ENCODE measurements at places on chromosomes 16 and 17.

DNA sequence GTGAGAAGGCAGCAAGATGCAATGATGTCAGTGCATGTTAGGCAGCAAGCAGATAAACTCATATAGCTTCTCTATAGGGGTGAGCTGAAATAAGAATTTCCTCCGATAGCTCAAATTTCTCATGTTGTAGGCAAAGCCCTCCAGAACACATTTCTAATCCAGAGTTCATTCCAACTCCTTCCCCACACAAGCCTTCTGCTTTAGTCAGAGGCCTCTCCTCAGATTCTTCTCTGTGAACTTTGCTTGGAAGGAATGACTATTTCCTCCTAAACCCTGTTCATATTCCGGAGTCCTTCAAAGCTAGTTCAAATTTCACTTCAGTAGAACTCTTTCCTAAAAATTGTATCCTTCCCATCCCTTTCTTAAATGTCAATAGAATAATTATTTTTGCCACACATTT lies 144.8 kb downstream of the KCNJ2 start:
- DNase-seq = peak; percentile 21

GRCh38 chr16:12100124-12100647 lies 123.7 kb downstream of the SNX29 start:
- no peak for DNase-seq

- no peak for DNase-seq
Measured at GRCh38 chr16:68227850-68228553, 7.9 kb downstream of the ESRP2 start.

GRCh38 chr17:59425085-59425931 lies 93.9 kb downstream of the YPEL2 start:
- no peak for DNase-seq

- no peak for DNase-seq
Measured at GRCh38 chr16:29025735-29026134, 40.9 kb downstream of the LAT start.

- DNase-seq = no peak
Measured at GRCh38 chr17:79595921-79596320, 14.9 kb downstream of the RBFOX3 start.

- no peak for DNase-seq
Measured at GRCh38 chr16:66300037-66300436, 66.5 kb upstream of the CDH5 start.

- DNase-seq = no peak
Measured at GRCh38 chr16:8905168-8905762, 23.1 kb downstream of the LITAFD start.

DNA sequence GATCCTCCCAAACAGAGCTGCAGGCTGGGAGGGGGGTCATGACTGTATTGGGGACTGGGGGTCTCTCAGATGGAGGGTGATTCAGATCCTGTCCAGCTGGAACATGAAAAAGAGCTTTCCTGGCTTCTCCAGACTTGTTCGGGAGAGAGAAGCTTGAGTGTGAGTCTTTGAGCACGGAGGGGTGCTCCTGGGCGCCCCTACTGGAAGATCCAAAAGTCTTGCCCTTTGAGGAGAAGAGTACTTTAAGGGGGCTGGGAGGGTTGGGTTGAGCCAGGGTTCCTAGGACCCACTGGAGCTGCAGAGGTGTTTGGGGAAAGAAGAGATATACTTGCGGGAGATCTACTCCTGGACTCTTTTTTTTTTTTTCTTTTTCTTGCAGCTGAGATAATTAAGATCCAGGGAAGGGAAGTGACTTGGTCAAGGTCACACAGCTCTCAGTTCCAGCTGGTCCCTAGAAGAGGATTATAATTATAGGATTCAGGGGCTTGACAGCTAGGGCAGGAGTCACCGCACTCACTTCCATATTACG lies 8.4 kb downstream of the RARA start:
- peak; percentile 54 for DNase-seq

- no peak for DNase-seq
Measured at GRCh38 chr16:47198180-47198575, 54.4 kb upstream of the NETO2 start.

DNA sequence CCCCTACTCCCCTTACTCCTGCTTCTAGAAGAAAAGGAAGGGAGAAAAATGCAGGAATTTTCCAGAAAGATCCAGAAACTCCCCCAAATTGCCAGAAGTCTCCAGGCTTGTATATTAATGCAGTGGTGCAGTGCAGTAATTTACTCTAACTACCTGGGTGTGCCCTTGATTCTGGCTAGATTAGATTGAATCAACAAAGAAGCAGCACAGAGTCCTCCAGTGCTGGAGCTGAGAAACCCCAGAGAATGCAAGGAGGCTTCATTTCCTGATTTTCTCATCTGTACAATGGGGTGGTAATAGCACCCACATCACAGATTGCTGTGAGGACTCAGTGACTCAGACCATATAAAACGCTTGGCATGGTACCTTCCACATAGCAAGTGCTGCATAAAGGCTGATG lies 247.3 kb upstream of the RPL38 start:
- no peak for DNase-seq

GRCh38 chr17:45914047-45914717 lies 19.8 kb downstream of the MAPT start:
- no peak for DNase-seq

GRCh38 chr17:75031972-75032719 lies 14.6 kb downstream of the ATP5PD start:
- DNase-seq = peak; percentile 78

DNA sequence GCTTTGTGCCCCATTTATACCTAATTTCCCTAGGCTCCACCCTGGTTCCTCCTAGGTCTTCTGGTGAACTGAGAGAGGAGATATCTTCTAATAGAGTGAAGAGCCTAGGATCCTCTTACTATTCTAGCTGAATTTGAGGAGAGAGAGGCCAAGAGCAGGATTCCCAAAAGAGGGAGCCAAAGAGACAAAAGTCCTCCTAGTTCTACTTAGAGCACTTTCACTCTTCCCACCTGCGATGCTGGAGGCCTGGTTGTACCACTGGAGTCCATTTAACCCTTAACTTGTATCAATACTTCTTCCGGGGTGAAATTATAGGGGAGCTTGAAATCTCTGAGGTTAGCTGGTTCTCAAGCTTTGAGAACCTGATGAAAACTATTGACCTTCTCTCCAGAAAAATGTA lies 3.4 kb upstream of the SSH2 start:
- DNase-seq = no peak

DNA sequence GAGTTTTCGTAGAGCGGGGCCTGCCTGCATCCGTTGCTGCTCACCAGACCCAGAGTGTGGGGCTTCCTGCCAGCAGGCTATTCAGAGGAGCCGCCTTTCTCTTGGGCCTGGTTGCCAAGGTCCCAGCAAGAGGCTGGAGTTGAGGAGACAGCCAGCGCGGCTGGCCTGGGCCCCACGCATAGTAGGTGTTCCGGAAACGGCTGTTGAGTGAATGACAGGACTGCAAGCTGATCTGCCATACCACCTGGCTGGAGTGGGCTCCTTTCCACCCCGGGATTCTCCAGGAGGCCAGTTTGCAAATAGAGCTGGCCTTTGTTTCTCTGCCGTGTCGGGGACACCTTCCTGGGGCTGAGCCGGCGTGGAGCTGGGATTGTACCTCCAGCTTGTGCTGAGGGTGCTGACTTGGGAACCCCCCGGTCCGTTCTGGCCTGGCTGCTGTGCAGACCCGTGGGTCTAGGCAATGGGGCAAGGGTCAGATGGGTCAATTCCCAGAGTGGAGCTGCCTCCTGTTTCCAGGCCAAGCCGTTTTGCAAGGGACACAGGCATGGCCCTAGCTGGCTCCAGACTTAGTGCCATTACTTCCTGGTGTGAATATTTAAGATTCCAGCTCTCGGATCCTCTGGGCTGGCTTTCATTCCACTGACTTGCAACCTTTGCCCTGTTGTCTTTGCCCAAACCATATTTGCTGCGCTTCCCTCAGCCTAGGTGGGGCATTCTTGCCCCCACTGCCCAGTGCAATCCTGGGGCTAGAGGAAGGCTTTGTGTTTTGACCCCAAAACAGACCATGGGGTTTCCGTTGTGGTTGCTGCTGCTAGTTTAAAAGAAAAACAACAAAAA lies 68.8 kb downstream of the CMIP start:
- DNase-seq = no peak

DNA sequence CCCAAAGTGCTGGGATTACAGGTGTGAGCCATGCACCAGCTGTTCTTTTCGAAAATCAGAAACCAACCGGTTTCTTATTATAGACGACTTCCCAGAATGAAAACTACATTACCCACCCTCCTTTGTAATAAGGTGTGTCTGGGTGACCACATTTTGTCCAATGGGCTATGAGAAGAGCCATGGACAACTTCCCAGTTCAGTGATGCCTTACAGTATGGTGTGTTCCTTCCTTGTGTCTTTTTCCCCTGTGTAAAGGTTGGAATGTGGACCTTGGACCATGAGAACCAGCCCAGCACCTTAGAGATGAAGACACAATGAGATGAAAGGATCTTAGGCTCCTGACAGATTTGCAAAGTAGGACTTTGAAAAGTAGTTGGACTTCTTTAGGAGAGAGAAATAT lies 85.0 kb upstream of the ATF7IP2 start:
- no peak for DNase-seq

GRCh38 chr17:5942687-5943086 lies 127.5 kb upstream of the WSCD1 start:
- no peak for DNase-seq

GRCh38 chr16:89561142-89561883 lies 831 bp downstream of the RPL13 start:
- peak; percentile 19 for DNase-seq

DNA sequence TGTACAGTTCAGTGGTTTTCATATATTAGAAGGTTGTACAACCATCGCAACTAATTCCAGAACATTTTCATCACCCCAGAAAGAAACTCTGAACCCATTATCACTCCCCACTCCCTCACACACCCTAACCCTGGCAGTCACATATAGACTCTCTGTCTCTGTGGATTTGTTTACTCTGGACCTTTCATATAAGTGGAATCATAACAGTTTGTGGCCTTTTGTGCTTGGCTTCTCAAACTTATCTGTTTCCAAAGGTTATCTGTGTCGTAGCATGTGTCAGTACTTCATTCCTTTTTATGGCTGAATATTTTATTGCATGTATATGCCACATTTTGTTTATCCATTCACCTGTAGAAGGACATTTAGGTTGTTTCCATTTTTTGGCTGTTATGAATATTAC lies 12.4 kb downstream of the TENT4B start:
- DNase-seq = no peak

GRCh38 chr17:17730250-17730935 lies 49.1 kb downstream of the RAI1 start:
- no peak for DNase-seq

GRCh38 chr17:49972486-49973270 lies 3.7 kb downstream of the DLX4 start:
- DNase-seq = no peak

- no peak for DNase-seq
Measured at GRCh38 chr16:64012166-64012565, 1109.7 kb downstream of the CDH11 start.

GRCh38 chr17:10762037-10762436 lies 32.2 kb upstream of the TMEM220 start:
- no peak for DNase-seq

DNA sequence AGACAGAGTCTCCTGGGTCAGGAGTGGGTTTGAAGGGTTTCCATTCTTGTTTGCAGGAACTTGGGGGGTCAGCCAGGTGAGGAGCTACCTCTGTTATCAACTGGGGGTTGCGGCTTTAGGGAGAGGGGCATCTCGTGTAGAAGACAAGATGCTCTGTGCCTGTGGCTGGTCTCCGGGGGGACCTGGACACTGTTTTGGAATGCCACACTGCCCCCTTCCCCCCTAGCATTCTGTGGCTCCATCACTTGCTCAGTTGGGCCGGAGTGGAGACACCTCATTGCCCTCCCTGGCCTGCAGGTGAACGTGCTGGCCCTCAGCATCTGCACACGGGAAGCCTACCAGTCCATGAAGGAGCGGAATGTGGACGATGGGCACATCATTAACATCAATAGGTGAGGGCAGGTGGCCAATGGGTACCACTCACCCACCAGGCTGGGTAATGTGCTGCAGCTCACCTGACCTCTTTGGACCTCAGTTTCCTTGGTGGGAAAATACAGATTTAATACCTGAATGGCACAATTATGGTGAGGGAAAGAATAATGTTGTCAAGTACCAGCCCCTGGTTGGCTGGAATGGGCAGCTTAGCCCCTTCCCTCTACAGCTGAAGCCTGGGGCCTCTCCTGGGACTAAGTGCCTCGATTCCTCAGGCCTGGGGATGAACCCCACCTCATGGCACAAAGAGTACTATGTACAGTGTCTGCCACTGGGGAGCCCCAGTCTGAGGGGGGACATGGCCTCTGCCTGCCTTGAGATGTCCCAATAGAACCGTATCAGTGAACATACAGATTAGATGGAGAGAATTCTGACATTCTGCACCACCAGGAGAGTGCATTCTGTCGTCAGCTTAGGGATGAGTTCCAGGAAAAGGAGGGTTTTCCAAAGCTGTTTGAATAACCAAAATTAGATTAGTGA lies 3.3 kb upstream of the MRM1 start:
- no peak for DNase-seq

- DNase-seq = no peak
Measured at GRCh38 chr16:3574195-3574594, 3.0 kb downstream of the NLRC3 start.

DNA sequence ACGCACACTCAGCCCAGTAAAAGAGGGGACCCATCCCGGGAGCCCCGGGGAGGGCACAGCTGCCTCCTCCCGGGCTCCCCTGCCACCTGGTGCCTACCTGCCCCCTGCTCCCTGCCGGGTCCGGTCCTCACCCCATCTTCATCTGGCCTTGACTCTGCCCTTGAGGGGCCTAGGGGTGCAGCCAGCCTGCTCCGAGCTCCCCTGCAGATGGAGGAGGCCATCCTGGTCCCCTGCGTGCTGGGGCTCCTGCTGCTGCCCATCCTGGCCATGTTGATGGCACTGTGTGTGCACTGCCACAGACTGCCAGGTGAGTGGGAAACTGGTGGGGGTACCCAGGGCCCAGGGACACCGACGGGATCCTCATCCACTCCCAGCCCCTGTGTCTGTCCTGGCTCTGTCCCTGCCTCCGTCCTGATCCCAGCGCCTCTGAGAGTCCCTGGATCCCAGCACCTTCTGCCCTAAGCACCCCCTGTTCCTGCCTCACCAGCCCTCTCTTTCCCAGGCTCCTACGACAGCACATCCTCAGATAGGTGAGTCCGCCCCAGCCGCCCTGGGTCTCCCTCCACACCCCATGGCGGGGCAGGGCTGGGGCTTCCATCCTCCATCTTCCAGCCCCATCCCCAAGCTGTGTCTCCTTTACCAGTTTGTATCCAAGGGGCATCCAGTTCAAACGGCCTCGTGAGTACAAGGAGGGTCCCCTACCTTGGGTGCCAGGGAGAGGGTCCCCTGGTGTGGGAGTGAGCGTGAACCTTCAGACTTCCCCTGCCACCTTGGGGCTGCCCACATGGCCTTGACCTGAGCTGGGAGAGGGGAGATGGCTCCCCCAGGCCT lies 574 bp downstream of the LAT start:
- no peak for DNase-seq

GRCh38 chr16:75497558-75497957 lies 2.3 kb upstream of the CHST6 start:
- no peak for DNase-seq

GRCh38 chr17:14833201-14833785 lies 431.8 kb downstream of the PMP22 start:
- peak; percentile 2 for DNase-seq

DNA sequence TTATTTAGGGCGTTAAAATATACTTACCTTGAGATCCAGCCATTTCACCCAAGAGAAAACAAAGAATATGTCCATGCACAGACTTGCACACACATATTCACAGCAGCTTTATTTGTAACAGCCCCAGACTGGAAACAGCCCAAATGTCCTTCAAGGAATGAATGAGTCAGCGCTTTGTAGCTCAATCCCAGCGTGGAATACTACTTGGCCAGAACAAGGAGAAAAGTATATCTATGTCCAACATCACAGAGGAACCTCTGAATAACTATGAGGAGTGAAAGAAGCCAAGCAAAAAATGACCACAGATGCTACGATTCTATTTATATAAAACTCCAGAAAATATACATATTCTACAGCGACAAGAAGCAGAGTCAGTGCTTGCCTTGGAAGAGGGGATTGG lies 158.3 kb downstream of the ENGASE start:
- no peak for DNase-seq

Data from CD14-positive monocyte (primary cell).